ENCODE measurements at places on chromosomes 11 and 22. TPM values are rescaled to one million over a fixed set of nuclear protein-coding genes. Genes with fewer than 3 reads are reported as not detected.

DNA sequence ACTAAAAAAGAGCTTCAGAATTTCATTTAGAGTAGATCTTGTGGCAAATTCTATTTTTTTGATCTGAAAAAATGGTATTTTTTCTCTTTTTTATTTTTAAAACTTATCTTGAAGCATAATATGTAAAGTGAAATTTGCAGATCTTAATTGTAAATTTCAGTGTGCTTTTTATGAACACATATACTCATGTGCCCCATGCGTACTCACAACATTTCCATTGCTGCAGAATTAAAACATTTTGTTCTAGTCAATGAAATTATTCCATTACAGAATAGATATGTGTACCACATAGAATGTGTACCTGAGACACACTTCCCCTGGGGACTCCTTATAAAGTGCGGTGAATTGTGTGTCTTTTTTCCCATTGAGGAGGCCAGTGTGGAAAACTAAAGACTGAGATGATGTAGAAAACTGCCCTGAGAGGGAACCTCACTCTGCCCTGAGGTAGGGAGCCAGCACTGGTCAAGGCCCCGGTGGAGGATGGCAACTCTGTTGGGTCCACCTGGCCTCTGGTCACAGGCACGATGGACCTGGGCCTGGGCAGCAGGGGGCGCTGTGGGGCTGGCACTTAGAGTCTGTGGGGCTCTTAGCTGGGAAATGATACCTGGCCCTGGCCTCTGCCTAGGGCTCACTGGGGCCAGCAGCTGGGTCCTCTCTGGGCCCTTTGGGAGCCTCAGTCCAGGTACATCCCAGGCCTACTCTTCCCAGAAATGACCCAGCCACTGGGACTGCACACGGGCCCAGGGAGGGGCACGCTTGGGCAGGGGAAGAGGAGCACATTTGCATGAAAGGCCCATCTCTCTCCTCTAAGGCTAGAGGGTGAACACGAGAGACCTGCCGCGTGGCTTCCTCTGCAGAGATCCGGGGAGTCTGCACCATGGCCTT, 77.9 kb upstream of the TOP3B start:
- no peak overlapping the region for H3K4me3 ChIP-seq
- H3K27me3 ChIP-seq = peaks cover 24% of the 10 kb centered on the region
- peak; percentile 60 for DNase-seq
- H3K27ac ChIP-seq = no peak overlapping the region
- no peaks in the 10 kb centered on the region for H3K4me1 ChIP-seq

DNA sequence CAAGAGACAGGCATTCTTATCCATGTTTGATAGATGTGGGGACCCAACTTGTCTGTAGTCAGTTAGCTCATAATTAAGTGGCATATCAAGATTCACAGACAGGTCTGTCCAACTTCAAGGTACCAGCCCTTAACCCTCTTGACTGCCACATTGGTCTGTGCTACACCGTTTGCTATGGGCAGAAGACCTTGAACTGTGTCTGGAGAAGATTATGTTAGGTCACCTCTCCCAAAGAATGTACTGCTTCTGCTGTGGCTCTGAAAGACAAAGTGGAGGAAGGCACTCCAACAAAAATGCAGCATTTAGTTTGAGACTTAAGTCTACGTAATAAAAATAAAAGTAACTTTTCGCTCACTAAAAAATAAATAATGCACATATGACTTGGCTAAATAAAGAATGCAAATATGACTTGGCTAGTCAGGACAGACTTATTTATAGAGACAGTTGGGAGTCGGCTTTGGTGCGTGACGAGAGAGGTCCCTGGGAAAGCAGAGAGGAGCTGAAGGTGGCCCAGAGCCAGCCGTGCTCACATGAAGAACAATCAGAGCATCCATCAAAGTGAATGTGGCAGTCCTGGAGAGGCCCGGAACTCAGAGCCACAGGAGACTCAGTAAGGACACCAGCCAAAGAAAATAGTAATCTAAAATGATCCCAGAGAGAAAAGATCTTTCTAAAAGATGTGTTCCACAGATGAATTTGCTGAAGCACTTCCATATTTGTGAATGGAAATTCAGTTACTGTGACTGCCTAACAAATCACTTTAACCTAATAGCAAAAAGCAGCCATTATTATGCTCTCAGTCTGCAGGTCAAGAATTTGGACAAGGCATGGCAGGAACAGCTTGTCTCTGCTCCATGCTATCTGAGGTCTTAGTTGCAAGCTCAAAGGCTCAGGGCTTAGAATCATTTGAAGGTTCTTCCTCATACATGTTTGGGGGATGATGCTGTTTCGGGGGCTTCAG, 35.0 kb downstream of the CWC15 start:
- no peak overlapping the region for H3K4me3 ChIP-seq
- H3K36me3 ChIP-seq = no peaks in the 10 kb centered on the region
- no peaks in the 10 kb centered on the region for H3K27me3 ChIP-seq
- peaks cover 24% of the 10 kb centered on the region for H3K4me1 ChIP-seq
- no peak overlapping the region for H3K27ac ChIP-seq
- DNase-seq = no peak

DNA sequence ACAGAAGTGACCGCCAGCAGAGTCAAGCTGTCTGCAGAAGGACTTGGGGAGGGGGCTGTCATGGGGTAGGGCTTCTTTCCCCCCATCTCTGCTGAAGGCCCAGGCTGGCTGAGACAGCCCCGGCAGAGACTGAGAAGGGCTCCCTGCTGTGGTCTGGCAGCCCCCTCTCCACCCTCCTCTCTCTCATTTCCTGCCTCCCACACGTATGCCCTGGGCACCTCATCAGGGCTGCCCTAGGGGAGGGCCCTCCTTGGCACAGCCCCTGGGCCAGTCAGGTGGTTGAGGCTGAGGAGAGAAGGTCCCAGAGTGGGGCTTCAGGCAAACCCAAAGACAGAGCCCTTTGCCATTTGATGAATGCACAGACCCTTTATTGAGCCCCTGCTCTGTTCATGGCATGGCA, 3.6 kb downstream of the RASD2 start:
- no peak overlapping the region for H3K27ac ChIP-seq
- H3K36me3 ChIP-seq = no peaks in the 10 kb centered on the region

DNA sequence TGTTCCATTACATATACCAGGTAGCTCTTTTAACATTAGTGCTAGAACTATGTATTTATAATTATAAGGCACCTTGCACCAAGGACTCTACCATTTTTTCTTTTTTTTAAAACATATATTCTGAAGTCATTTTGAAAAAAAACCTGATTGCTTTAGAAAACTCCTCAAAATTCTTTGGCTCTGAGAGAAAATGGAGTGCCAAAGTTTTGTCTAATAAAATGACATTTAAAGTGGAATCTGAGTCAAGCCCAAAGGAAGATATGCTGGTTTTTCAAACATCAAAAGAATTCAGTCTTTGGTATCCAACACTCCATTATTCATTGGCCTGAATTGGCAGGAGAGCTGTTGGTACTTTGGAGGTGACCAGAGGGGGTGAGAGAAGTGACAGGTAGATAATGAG, 116.5 kb downstream of the ME3 start:
- no peak for DNase-seq
- H3K4me3 ChIP-seq = no peak overlapping the region
- no peaks in the 10 kb centered on the region for H3K36me3 ChIP-seq
- H3K4me1 ChIP-seq = no peaks in the 10 kb centered on the region
- H3K27ac ChIP-seq = no peak overlapping the region
- H3K27me3 ChIP-seq = no peaks in the 10 kb centered on the region

GRCh38 chr11:111612224-111612623, 10.0 kb downstream of the SIK2 start:
- DNase-seq = no peak
- no peaks in the 10 kb centered on the region for H3K36me3 ChIP-seq
- no peaks in the 10 kb centered on the region for H3K27me3 ChIP-seq
- no peak overlapping the region for H3K4me3 ChIP-seq

DNA sequence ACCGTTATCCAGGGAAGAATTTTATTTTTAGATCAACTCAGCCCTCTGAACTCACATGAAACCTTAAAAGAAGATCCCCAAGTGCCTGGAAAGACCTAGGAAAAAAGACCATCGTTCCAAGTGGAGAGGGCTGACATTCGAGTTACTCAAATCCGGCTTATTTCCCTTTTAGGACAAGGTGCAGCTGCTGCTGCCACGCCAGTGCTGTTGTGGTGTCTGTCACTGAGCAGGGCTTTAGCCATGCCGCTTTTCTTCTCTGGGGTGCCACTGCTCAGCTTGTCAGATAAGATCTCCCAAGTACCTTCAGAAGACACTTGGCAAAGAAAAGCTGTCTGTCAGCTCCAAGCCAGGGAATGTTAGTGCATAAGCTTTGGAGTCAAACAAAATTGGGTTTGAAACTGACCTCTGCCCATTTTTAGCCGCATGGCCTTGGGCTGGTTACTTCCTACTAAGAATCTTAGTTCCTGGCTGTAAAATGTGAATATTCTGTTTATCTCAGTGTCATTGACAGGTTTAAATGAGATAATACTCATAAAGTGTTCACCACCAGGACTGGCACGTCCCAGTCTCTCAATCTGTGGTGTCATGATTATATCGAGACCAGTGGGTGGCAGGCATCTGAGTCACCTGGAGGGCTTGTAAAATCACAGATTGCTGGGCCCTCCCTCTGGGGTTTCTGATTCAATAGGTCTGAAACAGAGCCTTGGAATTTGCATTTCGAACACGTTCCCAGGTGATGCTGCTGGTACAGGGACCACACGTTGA, 117.5 kb downstream of the PKNOX2 start:
- DNase-seq = no peak
- no peak overlapping the region for H3K27ac ChIP-seq
- H3K4me3 ChIP-seq = no peak overlapping the region
- no peaks in the 10 kb centered on the region for H3K4me1 ChIP-seq

DNA sequence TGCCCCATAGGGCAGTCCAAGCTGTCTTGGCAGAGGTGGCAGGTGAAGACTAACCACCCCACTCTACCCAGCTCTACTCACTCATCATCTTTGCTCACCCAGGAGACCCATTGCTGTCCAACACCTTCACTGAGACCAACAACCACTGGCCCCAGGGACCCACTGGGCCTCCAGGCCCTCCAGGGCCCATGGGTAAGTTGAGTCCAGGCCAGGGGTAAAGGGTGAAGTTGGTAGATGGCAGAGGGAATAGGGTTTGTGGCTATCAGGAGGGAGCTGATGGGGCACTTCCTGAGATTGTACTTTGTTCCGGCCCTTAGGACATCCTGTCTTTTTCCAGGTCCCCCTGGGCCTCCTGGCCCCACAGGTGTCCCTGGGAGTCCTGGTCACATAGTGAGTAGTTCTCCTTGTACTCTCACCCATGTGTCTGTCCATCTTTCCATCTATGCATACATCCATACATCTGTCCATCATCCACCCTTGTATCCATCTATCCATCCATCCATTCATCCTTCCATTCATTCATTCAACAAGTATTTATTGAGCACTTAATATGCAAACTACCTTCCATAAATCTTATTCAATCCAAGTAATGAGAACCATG, 27.7 kb downstream of the EMID1 start:
- H3K4me1 ChIP-seq = no peaks in the 10 kb centered on the region
- H3K27ac ChIP-seq = no peak overlapping the region
- no peak overlapping the region for H3K4me3 ChIP-seq
- DNase-seq = no peak
- H3K27me3 ChIP-seq = peaks cover 2% of the 10 kb centered on the region

GRCh38 chr22:24465566-24465965, 29.6 kb upstream of the UPB1 start:
- no peak overlapping the region for H3K27ac ChIP-seq
- H3K4me1 ChIP-seq = peaks cover 6% of the 10 kb centered on the region
- no peak for DNase-seq

DNA sequence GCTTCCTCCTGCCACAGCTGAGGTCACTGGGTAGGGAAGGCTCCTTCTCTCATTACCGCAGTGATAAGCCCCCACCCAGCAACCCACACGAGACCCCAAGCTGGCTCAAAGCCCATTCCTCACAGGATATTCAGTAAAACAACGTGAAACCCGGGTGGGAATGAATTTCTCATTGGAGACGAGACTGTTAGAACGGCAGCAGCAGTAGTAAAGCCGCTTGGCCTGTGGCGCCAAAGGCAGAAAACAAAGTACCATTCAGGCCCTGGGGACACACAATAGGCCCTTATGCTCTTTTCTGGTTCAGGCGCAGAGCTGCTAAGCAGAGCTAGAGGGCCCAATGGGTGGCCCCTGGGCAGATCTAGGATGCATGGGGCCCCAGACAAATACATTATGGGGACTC, 45.3 kb downstream of the PC start:
- H3K27ac ChIP-seq = no peak overlapping the region
- H3K36me3 ChIP-seq = no peaks in the 10 kb centered on the region
- no peaks in the 10 kb centered on the region for H3K27me3 ChIP-seq
- no peak for DNase-seq
- no peak overlapping the region for H3K4me3 ChIP-seq

The RAPSN gene
- 0.48 TPM for total RNA-seq

The SCUBE1 gene
- not detected for total RNA-seq

- no peaks in the 10 kb centered on the region for H3K27me3 ChIP-seq
- H3K36me3 ChIP-seq = no peaks in the 10 kb centered on the region
- H3K27ac ChIP-seq = no peak overlapping the region
Measured at GRCh38 chr11:112780351-112781087, 180.7 kb upstream of the NCAM1 start.

The KRTAP5-11 gene
- not detected for total RNA-seq

The TYR gene
- total RNA-seq = not detected

The LSP1 gene
- 668 TPM for total RNA-seq

The RAB36 gene
- 0.31 TPM for total RNA-seq

GRCh38 chr22:47571616-47572015, 809.2 kb downstream of the TBC1D22A start:
- no peaks in the 10 kb centered on the region for H3K36me3 ChIP-seq
- H3K27ac ChIP-seq = no peak overlapping the region
- no peaks in the 10 kb centered on the region for H3K4me1 ChIP-seq
- no peak overlapping the region for H3K4me3 ChIP-seq
- no peaks in the 10 kb centered on the region for H3K27me3 ChIP-seq
- DNase-seq = no peak

GRCh38 chr11:65329478-65329877, 4.2 kb upstream of the DPF2 start:
- no peak overlapping the region for H3K4me3 ChIP-seq
- peaks cover 12% of the 10 kb centered on the region for H3K4me1 ChIP-seq
- peaks cover 3% of the 10 kb centered on the region for H3K36me3 ChIP-seq
- H3K27ac ChIP-seq = no peak overlapping the region
- no peak for DNase-seq

- H3K27me3 ChIP-seq = no peaks in the 10 kb centered on the region
- no peak overlapping the region for H3K4me3 ChIP-seq
- peaks cover 64% of the 10 kb centered on the region for H3K4me1 ChIP-seq
- no peak overlapping the region for H3K27ac ChIP-seq
- no peak for DNase-seq
Measured at GRCh38 chr22:38744981-38745380, 10.8 kb downstream of the SUN2 start.

- H3K27me3 ChIP-seq = no peaks in the 10 kb centered on the region
- peaks cover 5% of the 10 kb centered on the region for H3K36me3 ChIP-seq
- peak; percentile 81 for DNase-seq
- peak overlapping the region; percentile 80 for H3K27ac ChIP-seq
- H3K4me3 ChIP-seq = no peak overlapping the region
Measured at GRCh38 chr22:41857155-41857859, 24.4 kb downstream of the SREBF2 start.

Measured in activated CD4-positive, alpha-beta T cell treated with anti-CD3 and anti-CD28 coated beads, Interleukin-2, amount 10 ng/mL, durations not matched to agents 7 days and 5 days (primary cell).